ENCODE measurements at places on chromosomes 12 and 14.

DNA sequence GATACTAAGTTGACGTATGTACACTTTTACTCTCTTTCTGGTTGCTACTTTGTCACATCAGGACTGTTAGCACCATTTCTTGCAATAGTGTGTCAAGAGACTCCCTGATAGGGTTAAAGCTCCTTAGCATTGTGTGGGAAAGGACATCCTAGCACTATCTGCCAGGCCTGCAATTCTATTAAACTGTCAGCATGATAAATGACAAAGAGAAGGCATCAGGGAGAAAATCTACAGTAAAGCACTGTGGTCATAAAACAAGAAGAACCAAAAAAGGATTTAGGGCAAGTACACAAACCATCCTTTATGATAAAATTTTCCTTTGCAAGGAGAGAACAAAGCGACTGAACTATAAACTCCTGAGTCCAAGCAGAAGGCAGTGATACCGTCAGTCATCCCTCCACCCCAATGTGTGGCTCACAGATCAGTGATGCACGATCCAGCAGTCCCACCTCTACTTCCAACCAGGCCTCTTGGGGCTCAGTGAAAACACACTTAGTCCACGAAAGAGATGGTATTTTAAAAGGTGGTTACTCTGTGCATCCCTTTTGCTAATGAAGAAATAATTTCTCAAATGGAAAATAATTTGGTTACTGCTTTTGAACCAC is 31.4 kb upstream of the SLC35F4 start:
- DNase-seq, result no peak

- no peak for DNase-seq
Measured at GRCh38 chr12:67617629-67618028, 30.9 kb upstream of the DYRK2 start.

GRCh38 chr12:46908936-46909635 is 83.3 kb upstream of the SLC38A4 start:
- DNase-seq, result no peak

- DNase-seq, result no peak
Measured at GRCh38 chr14:103353362-103353761, 19.3 kb downstream of the EIF5 start.

DNA sequence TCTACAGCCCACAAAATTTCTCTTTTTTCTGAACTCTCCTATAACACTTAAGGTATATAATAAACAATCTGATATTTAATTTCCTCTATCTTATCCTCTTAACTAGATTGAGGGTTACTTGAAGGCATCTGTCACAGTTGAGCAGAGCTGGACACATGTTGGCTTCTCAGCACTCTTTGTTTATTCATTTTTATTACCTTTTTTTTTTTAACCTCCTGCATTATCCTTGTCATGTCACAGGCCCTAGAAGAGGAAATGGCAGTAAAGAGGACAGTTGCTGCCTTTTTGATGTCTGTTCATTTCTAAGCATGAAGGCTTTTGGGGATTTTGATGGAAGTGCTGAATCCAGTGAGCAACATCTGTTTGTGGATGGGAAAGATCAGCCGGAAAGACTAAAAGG is 32.5 kb upstream of the EVL start:
- DNase-seq, result no peak

DNA sequence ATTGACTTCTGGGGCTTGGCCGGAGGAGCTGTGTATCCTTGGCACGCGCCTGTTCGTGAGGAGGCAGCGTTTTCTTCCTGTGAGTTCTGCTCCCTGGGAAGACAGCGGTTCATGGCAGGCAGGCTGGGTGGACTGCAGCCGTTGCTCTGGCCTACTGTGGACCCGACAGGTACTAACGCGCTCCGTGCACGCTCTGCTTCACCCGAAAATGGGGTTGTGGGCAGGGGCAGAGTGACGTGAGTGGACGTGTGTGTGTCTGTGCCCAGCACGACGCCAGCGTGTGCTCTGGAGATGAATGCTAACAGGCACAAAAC is 179.1 kb downstream of the KIF26A start:
- no peak for DNase-seq

DNA sequence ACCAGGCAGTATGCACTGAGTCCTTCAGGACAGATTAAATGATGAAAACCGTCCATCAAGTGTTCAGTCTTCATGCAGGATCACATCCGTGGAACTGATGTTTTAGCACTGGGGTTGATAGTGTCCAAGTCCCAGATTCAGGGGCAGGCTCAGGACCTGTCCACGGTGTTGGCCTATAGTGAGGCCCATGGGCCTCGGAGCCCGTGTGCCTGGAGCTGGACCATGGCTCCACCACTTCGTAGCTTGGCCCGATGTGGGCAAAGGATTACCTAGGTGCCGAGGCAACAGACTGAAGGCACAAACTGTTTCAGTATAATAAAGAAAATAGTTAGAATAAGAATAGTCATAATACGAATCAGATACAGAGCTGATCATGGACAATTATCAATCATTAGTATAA is 41.8 kb downstream of the DDX51 start:
- DNase-seq, result no peak

DNA sequence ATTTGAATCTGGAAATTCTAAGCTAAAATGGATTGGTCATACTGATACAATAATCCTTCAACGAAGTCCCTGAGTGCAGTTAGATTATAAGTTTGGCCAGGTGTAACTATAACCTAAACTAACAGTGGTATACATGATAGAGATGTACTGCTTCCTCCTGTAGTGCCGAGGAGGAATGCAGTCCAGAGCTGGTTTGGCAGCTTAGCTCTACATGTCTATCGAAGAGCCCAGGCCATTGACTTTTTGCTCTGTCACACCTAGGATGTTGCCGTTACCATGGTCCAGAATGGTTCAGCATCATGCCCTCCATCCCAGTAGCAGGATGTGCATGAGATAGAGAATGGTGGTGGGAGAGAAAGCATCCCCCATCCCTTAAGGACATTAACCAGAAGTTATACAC is 318.1 kb downstream of the ZFP36L1 start:
- no peak for DNase-seq

- DNase-seq, result no peak
Measured at GRCh38 chr14:55734731-55735130, 154.7 kb downstream of the KTN1 start.

- DNase-seq, result no peak
Measured at GRCh38 chr12:53093777-53094393, 3.6 kb upstream of the IGFBP6 start.

GRCh38 chr12:104712477-104712876 is 245.6 kb downstream of the SLC41A2 start:
- no peak for DNase-seq

- DNase-seq, result no peak
Measured at GRCh38 chr12:26978801-26979200, 35.4 kb downstream of the TM7SF3 start.

DNA sequence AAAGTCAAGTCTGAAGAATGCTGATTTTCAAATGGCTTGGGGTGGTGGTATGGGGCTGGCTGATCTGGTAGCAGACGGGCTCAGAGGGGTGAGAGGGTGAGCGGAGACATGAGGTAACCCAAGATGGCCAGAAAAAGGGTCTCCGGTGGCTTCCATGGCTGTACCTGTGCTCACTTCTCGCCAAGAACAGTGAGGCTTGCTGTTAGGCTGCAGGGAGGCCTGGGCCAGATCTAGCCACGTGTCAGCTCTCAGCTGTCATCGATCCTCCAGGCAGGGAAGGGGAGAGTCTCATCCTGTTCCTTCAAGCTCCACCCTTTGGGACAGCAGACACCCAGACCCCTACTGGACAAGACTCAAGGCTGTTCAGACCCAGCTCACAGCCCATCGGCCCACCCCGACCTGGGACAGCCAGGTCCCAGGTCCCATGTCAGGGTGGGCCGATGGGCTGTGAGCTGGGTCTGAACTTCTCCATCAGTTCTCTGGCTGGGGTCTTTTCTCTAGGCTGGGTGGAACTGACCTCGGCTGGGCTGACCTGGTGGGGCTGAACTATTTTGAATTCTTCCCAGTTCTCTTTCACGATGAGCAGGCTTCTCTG is 9.0 kb downstream of the LRTM2 start:
- no peak for DNase-seq

DNA sequence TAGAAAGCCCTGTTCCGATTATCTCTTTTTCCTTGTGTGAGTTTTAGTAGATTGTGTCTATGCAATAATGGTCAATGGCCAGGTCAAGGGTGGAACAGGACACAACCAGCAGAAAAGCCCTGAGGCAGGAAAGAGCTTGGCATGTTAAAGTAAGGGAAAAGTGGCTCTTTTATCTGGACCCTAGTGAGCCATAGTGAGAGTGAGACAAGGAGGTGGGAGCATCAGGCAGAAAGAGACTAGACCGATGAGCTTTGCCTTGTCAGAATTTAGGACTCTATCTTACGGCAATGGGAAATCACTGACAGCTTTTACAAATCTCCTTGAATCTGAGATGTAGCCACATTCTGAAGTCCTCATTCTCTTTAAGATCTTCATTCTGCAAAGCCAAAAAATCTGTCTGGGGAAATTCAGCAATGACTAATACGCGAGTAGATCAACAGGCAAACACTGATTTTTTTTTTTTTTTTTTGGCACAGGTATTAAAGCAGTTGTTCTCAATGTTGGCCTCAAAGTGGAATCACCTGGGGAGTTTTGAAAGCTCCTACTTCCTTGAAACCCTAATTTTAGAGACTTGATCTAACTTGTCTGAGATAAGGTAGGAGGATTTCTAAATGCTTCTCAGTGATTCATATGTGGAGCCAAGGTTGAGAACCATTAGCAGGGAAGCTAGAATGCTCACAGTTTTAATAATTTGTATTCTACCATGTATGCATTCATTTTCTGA is 33.9 kb downstream of the TMEM19 start:
- DNase-seq, result no peak

DNA sequence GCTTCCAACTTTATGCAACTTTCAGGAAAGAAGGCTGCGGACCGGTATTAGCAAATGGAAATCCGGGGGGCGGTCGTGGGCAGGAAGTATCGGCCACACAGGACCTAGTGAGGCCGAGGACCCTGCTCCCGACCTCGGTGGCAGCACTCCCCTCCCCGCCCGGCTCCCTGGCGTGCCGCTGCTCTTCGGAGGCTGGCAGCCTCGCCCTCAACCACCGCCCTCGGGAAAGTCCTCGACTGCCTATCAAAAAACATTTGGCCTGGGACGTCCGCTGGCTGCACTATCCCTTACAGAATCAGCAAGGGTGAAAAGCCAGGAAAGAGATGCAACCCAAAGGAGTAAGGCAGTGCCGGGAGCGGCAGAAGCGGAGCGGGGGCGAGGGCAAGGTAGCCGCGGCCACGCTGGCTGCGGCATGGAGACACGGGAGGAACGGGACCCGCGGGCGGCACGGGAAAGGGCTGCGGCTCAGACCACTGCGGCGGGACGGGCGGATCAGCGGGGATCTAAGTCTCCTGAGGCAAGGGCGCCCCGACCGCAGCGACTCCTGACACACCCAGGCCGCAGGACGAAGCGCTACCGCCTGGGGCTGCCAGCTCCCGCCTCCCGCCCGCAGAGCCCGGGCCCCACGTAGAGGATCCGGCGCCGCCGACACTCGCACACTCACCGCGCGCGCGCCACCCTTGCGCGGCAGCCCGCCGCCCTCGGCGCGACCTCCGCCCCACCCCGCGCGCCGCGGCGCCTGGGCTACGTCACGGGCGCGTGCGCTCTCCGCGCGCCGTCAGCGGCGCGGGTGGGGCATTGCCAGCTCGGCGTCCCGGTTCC is at the start of the genes BBOF1 and ENTPD5:
TSS of gene BBOF1 (plus strand) at position 764 of the 822 bp plus-strand sequence. CDS start 130 bp downstream, outside the sequence.
TSS of gene ENTPD5 (minus strand) at position 703 of the 822 bp plus-strand sequence. CDS start 31,186 bp downstream, outside the sequence.
- DNase-seq, result peak; percentile 84

- DNase-seq, result no peak
Measured at GRCh38 chr14:52706286-52706685, 714 bp upstream of the PSMC6 start.

GRCh38 chr12:55619354-55620138 is 17.1 kb upstream of the OR10P1 start:
- peak; percentile 67 for DNase-seq

DNA sequence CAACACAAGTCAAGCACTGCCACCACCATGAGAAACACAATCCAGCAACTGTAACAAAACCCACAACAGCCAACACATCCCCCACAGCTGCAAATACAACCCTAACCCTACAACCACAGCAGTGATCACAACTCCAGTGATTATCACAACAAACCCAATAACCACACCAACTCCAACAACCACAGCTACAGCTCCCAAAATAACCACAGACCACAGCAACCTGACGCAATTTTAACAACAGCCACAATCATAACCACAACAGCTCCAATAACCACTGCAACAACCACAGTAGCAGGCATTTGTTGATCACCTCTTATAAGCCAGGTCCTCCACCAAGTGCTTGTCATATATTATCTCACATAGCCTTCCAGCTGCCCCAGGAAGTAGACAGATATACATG is 42.2 kb upstream of the FAM181A start:
- DNase-seq, result no peak

DNA sequence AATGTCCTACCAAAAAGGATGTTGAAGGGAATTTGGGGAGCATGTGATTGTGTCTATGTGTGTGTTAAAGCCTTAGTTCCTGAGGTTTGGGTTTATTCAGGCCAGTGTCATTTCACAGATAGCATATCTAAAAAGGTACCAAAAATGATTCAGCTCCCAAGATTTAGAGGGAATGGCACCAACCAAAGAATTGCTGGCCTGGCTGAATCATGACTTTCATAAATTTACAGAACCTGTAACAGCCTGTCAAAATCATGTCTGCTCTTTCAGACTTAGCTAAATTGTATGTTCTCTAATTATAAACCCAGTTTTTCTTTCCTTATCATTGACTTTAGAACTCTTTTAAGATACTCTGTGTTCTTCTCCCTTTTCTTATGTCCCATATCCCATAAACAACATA is 231.5 kb downstream of the NUBPL start:
- no peak for DNase-seq

GRCh38 chr14:32472512-32473463 is 143.7 kb downstream of the AKAP6 start:
- DNase-seq, result peak; percentile 77

GRCh38 chr12:89768586-89769482 is 60.2 kb upstream of the ATP2B1 start:
- no peak for DNase-seq

GRCh38 chr12:57461276-57461916 is 1.8 kb downstream of the GLI1 start:
- peak; percentile 65 for DNase-seq

DNA sequence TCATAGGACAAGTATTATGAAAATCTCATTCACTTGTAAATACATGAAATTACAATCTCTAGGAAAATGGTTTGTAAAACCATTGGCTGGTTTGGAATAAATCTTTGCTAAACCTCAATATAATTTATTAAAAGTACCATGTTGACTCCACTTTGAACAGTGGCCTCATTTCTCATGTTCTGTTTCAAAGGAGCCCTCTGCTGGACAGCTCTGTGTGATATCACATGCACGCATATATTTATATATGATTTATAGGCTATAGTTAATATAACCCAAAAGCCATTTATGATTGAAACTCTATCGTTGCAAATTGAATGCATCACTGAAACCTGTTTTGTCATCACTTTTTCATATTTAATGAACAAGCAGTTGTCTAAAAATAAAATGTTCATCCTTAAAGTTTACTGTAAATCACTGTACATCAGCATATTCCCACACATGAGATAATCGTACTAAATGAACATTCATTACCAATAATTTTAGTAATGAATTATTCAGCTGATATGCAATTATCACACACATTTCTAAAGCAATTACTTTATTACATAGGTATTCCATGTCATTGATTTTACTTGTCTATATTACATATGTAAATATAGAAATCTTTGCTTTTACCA is 493.8 kb downstream of the NPAS3 start:
- no peak for DNase-seq

- peak; percentile 95 for DNase-seq
Measured at GRCh38 chr12:118135788-118136558, at the start of gene PEBP1. Gene PEBP1 (plus strand): TSS chr12:118136124. CDS start chr12:118136210, 86 bp downstream.

All from G401 (cell line).